Cortex of kidney (tissue), 1 donor: ENCODE measurements at places on chromosomes 3 and 15.

- DNase-seq, result no peak
These were observed 41.8 kb upstream of the ST6GAL1 start for GRCh38 chr3:186888569-186888968.

DNA sequence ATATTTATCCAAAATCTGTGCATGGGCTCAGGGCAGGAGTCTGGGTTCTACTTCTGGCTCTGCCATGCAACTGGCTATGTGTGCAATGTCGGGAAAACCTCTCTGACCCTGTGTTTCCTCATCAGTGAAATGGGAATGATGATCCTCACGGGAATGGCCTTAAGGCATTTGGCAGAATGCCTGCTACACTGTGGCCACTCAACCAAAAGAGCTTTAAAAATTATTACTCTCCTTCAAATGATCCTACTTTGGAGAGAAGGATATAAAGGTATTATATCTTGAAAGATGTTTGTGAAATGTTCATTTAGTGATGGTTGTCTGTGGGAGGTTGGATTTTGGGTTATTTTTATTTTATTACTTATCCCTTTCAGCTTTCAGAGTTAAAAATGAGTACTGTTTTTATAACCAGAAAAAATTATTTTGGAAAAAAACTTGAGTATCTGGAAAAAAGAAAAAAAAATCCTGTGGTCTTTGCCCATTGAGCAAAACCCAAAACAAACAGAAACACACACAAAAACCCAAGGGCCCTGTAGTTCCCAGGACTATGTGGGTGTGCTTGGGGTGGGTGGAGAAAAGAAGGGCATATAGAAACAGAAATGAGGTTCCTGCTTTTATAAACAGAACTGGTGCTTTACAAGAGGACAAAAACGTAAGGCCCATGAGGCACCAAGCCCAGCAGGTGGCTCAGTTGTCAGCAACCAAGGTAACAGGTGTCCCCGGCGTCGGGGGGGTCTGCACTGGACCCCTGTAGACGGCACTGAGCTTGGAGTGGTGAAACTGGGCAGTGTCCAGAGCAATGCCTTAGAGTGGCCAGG, 22.0 kb downstream of the RGMA start:
- DNase-seq, result no peak

- DNase-seq, result no peak
These were observed 79.5 kb downstream of the LRRK1 start for GRCh38 chr15:100998630-100999029.

GRCh38 chr3:11717768-11718636, 74.3 kb upstream of the VGLL4 start:
- no peak for DNase-seq

DNA sequence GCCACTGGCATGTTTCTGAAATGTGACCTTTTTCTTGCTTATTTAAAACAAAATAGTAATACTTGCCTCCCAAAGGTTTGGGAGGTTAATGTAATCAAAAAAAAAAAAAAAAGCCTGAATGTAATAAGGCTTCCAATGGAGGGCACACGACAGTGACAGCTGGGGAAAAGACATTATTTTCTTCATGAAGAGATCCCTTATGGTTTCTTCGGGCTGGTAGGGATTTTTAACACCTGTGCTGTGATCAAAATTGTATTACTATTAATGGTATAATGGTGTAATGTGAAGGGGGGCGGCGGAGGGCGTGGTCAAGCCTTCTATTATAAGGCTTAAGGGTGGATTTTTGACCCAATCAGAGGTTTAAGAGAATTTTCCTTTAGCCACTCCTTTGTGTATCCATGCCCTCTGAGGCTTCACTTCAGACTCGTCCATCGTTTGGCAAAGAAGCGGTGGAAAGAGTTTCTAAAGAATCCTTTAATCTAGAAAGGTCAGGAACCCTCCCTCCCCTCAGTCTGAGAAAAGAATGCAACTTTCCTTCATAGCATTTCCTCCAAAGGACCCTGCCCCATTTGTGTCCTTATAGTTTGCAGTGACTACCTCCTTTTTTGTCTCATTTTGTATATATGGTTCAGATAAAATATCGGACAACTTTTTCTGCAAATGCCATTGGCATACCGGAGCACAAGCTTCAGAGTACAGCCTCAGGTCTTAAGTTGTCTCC, 89.5 kb upstream of the CHD2 start:
- no peak for DNase-seq

GRCh38 chr3:189260556-189261493, 89.1 kb downstream of the TPRG1 start:
- no peak for DNase-seq

GRCh38 chr3:111151438-111151837, 79.8 kb downstream of the NECTIN3 start:
- DNase-seq, result no peak

GRCh38 chr3:98359993-98360675, 6.5 kb downstream of the OR5K4 start:
- no peak for DNase-seq

GRCh38 chr15:80636675-80637074, 58.4 kb upstream of the ABHD17C start:
- no peak for DNase-seq

- no peak for DNase-seq
These were observed 189.9 kb downstream of the AKAP13 start for GRCh38 chr15:85570336-85570735.

GRCh38 chr3:47573190-47574172, 5.2 kb downstream of the CSPG5 start:
- DNase-seq, result no peak

DNA sequence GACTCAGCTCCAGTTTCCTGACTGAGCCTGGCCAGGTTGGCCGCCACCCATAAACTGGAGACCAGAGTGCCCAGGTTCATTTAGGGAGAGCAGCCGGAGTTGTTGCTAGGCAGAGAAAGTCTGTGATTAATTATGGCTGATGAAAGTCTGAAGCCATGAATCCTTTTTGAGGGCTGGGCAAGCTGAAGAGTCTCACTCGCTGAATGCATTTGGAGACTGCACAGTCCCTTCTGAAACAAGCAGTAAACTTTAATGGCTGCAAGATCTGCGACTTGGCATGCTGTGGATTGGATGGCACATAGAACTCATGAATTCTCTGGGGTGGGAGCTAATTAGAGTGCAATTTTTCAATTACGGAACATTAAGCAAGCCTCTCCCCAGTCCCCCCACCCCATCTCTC, 282.1 kb downstream of the RPLP1 start:
- DNase-seq, result no peak

GRCh38 chr15:78681281-78682003, 40.4 kb upstream of the CHRNB4 start:
- DNase-seq, result no peak

DNA sequence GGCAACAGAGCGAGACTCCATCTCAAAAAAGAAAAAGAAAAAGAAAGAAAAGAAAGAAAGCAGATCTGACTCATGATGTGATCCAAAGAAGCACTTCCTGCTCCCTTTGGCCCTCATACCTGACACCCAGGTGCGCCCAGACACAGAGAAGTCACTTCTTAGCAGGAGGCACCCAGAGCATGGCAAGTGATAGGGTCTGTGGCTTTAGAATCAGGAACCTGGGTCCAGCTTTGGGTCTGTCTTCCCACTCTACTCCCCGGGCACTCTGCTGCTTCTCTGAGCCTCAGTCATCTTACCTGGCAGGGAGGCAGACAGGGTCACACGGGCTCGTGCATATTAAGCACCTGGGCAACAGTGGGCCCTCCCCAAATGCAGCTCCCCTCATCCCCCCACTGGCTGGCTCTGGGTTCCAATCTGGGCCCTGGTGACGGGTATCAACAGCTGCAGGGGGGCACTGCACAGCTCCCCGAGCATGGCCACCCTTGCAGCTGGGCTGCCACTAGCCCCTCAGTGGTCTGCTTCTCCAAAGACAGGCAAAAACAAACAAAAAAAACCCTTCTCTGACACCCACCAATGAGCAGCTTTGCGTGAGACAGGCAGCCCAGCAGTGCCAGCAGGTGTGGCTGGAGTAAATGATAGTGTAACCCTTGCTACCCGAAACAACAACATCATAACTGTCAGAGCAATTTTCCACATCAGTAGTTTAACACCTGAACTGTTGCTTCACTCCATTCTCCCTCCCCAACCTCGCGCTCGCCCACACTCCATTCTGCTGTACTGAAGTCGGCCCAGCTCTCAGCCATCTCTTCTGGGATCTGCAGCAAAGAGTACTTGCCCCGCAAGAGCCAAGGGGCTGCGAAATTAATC, 99.8 kb downstream of the MEGF11 start:
- DNase-seq, result no peak

- DNase-seq, result no peak
These were observed 159.6 kb upstream of the GADL1 start for GRCh38 chr3:31054032-31054431.

DNA sequence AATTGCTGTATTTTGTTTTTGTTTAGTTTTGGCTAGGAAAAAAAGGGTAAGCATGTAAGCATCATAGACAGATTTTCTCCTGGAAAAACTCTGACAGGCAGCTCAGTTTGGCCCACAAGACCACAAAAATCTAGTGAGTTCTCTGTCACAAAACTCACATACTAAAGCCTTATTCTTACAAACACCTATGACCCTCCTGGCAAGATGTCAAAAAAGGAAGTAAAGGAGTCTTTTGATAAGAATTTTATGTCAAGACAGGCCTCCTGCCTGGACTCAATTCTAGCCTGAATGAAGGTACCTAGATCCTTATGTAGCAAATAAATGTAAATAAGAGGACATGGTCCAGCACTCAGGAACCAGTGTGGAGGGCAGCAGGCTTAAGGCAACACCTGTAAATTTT, 668.3 kb upstream of the ZNF385D start:
- DNase-seq, result no peak

GRCh38 chr3:136860541-136860940, 1.5 kb upstream of the NCK1 start:
- no peak for DNase-seq

DNA sequence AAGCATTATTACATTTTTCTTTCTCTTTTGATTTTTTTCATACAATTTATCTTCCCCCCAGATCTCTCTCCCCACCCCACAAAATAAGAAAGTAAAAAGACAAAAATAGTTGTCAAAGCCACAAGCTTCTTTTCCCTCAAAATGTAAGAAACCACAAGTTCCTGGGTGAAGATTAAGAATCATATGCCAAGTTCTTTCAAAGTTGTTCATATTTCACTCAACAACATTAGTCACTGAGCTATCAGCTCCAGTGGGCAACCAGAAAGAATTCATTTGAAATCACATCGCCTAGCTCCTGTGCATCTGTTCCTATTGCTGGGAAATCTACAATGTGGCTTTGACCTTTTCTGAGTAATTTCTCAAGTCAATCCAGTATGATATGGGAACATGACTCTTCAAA, 681.6 kb upstream of the ARPP21 start:
- no peak for DNase-seq

- DNase-seq, result no peak
These were observed 106.8 kb downstream of the GABRG3 start for GRCh38 chr15:27077790-27078189.

- DNase-seq, result no peak
These were observed 23.3 kb upstream of the HEG1 start for GRCh38 chr3:125078951-125079674.

GRCh38 chr15:77440378-77440999, 19.8 kb downstream of the HMG20A start:
- DNase-seq, result no peak

DNA sequence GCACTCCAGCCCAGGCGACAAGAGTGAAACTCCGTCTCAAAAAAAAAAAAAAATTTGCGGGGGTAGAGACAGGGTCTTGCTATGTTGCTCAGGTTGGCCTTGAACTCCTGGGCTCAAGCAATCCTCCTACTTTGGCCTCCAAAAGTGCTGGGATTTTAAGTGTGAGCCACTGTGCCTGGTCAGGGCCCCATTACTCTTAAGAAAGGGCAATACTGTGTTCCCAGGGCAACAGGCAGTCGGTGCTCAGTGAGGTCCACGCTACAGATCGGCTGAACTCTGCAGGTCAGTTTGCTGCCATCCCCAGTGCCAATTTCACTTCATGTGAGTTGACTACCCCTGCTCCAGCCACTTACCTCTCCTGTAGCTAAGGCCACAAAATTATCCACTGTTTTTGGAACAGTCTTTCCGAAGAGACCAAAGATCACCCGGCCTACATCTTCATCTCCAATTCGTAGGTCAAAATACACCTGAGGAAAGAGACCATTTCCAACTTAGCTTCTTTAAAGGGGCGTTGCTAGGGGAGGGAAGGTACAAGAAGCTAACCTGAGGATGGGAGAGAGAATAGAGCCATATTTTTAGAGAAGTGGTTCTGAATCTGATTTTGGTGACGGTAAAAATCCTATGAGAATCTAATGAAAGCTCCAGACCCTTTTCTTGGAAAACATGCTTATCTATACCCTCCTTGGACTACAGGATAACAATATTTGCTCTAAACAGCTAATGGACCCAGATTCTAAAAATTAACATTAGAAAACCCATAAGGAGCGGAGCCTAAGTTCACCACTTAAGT, 939 bp downstream of the PPIB start:
- no peak for DNase-seq

GRCh38 chr15:92614301-92614700, 41.3 kb downstream of the FAM174B start:
- DNase-seq, result no peak

DNA sequence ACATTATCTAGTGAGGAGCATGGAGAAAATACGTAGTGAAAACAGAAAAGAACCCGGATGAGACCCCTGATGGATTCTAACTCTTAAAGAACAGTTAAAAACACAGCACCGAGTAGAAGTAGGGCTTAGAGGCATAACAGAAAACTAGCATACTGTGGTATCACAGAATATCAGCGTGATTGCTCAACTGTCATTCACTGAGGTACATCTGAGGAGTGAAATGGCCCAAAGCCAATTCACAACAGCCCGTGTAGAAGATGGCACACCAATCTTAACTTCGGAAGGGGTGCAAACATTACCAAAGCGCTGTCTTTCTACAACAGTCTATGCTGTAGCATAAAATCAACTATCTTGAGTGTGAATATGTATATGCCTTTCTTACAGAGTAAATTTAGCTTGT, 1.8 kb downstream of the CLASP2 start:
- DNase-seq, result no peak

- DNase-seq, result no peak
These were observed 14.1 kb downstream of the IL17RD start for GRCh38 chr3:57151021-57151449.

DNA sequence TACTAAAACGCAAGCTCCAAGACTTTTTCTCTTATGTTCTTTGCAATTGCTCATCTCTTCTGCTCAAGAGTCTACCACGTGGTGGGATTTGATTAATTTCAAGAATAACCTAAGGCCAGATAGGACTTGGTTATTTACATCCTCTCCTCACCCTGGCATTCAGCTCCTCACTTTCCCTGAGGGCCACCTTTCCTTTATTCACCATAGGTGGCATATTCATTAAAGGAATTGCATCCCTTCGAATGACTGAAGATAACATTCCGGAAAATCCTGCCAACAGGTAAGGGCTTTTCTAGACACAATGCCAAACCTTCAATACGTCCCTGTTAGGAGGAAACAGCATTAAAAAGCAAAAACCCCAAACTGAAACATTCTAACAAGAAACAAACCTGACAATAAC, 220.0 kb upstream of the KBTBD8 start:
- DNase-seq, result no peak

DNA sequence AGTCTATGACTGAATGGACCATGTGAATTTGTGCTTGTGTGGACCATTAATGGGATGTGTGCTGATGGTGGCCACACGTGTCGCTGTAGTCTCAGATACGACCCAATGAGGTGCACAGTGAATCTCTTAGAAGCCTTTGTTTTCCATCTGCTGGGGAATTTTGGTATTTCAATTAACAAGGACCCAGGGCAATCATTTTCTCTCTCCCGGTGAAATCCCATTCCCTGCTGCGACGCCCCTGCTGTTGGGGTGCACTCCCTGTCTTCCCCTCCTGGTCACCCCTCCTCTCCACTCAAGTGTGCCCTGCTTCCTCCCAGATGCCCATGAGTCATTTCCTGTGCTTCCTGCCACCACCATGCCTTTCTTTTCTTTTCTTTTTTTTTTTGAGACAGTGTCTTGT, 32.7 kb downstream of the EBLN2 start:
- no peak for DNase-seq

GRCh38 chr3:37741644-37742043, 120.0 kb upstream of the CTDSPL start:
- no peak for DNase-seq
